ENCODE measurements at places on chromosomes 5 and 9. TPM values are rescaled to one million over a fixed set of nuclear protein-coding genes. Genes with fewer than 3 reads are reported as not detected.

The CDX1 gene
- total RNA-seq: 0.22 TPM

The LURAP1L gene
- total RNA-seq: not detected

The GABBR2 gene
- 0.94 TPM for total RNA-seq

The SOHLH1 gene
- not detected for total RNA-seq

The PCDHGB6 gene
- total RNA-seq: 6.0 TPM

The PCDHA5 gene
- total RNA-seq: 0.39 TPM

The PCDHB6 gene
- total RNA-seq: not detected

The TRIM14 gene
- total RNA-seq: 14.7 TPM

The GLT6D1 gene
- not detected for total RNA-seq

The MEGF9 gene
- total RNA-seq: 0.94 TPM

GRCh38 chr9:69785757-69786156 lies 25.9 kb upstream of the PTAR1 start:
- no peak overlapping the region for H3K27ac ChIP-seq
- no peak overlapping the region for H3K4me3 ChIP-seq

- H3K27me3 ChIP-seq: no peaks in the 10 kb centered on the region
- H3K4me1 ChIP-seq: peaks cover 3% of the 10 kb centered on the region
- H3K4me3 ChIP-seq: no peak overlapping the region
- no peak overlapping the region for H3K27ac ChIP-seq
These were observed 29.2 kb upstream of the GTF2H2C start for GRCh38 chr5:69530561-69531405.

GRCh38 chr5:125574491-125575044 lies 828.1 kb upstream of the ZNF608 start:
- no peaks in the 10 kb centered on the region for H3K27me3 ChIP-seq
- H3K4me1 ChIP-seq: no peaks in the 10 kb centered on the region
- no peak overlapping the region for H3K27ac ChIP-seq
- peaks cover 12% of the 10 kb centered on the region for H3K36me3 ChIP-seq

DNA sequence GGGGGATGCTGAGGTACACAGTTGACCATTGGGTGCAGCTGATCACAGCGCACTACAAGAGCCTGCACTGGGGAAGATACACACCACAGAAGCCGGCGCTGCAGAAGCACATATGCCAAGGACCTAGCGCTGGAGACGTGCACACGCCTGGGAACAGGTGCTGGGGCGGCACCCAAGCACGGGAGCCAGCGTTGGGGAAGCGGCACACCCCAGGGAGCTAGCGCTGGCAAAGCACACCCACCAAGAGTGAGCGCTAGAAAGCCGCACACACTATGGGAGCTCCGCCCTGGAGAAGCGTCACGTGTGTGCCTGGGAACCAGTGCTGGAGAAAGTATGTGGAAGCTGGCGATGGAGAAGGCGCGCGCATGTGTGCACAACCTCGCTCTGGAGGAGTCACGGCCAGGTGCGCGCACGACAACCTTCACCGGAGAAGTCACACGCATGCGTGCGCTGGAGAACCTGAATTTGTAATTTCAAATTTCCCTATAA lies 4.5 kb downstream of the FANCC start:
- DNase-seq: peak; percentile 77
- H3K27ac ChIP-seq: no peak overlapping the region
- no peaks in the 10 kb centered on the region for H3K27me3 ChIP-seq
- H3K36me3 ChIP-seq: no peaks in the 10 kb centered on the region
- H3K4me3 ChIP-seq: peak overlapping the region; percentile 68

DNA sequence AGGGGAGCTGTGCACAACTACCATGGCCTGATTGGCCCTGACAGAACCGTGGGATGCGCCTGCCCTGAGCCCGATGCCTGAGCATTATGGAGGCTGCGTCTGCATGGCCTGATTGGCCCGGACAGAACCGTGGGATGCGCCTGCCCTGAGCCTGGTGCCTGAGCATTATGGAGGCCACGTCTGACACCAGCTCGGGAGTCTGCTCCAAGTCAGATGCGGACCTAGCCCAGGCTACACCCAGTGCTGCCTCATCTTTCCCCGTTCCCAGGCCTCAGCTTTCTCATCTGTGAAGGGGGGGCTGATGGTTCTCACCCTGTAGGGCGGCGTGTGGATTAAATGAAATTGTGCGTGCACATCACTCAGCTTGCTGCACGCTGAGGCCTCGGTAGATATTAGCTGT lies 7.3 kb downstream of the CEP72 start:
- no peak for DNase-seq
- H3K4me1 ChIP-seq: no peaks in the 10 kb centered on the region
- peaks cover 40% of the 10 kb centered on the region for H3K36me3 ChIP-seq
- H3K27ac ChIP-seq: no peak overlapping the region
- H3K27me3 ChIP-seq: no peaks in the 10 kb centered on the region

GRCh38 chr5:144473650-144474049 lies 303.0 kb downstream of the KCTD16 start:
- no peaks in the 10 kb centered on the region for H3K4me1 ChIP-seq
- H3K4me3 ChIP-seq: no peak overlapping the region
- no peaks in the 10 kb centered on the region for H3K27me3 ChIP-seq
- DNase-seq: no peak
- no peak overlapping the region for H3K27ac ChIP-seq

- H3K27ac ChIP-seq: no peak overlapping the region
- DNase-seq: no peak
- H3K4me3 ChIP-seq: no peak overlapping the region
- H3K4me1 ChIP-seq: no peaks in the 10 kb centered on the region
- H3K27me3 ChIP-seq: no peaks in the 10 kb centered on the region
These were observed 100.7 kb downstream of the SH3TC2 start for GRCh38 chr5:148962200-148962550.

GRCh38 chr5:139657363-139658321 lies 9.5 kb downstream of the CXXC5 start:
- peaks cover 42% of the 10 kb centered on the region for H3K4me1 ChIP-seq
- no peaks in the 10 kb centered on the region for H3K36me3 ChIP-seq
- no peak overlapping the region for H3K4me3 ChIP-seq

- no peaks in the 10 kb centered on the region for H3K4me1 ChIP-seq
- H3K4me3 ChIP-seq: no peak overlapping the region
- no peaks in the 10 kb centered on the region for H3K27me3 ChIP-seq
- H3K36me3 ChIP-seq: no peaks in the 10 kb centered on the region
- no peak for DNase-seq
- H3K27ac ChIP-seq: no peak overlapping the region
These were observed 11.4 kb upstream of the TSC1 start for GRCh38 chr9:132955768-132956167.

- H3K36me3 ChIP-seq: no peaks in the 10 kb centered on the region
- H3K4me1 ChIP-seq: no peaks in the 10 kb centered on the region
- DNase-seq: no peak
- H3K27ac ChIP-seq: no peak overlapping the region
These were observed 17.3 kb downstream of the CTXN3 start for GRCh38 chr5:127666043-127666716.

GRCh38 chr5:140546851-140547507 lies 483 bp upstream of the EIF4EBP3 start:
- peak overlapping the region; percentile 79 for H3K4me3 ChIP-seq
- H3K36me3 ChIP-seq: peaks cover 67% of the 10 kb centered on the region
- DNase-seq: no peak
- no peaks in the 10 kb centered on the region for H3K27me3 ChIP-seq

DNA sequence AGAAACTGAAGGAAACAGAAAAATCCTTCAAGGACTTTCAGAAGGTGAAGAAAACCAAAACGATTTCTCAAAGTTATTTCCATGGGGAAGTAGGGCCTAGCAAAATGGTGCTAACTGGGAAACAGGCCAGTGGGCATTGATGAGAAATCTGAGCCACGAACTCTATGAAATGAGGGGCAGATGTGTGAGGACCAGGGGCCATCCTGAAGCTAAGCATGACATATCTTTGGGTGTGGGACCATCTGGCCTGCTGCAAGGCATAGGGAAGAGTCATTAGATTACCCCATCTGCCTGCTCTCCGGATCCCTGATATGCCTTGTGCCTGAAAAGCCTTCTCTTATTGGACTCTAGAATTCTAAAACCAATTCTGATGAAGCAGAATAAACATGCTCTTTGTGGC lies 143.8 kb downstream of the PALM2AKAP2 start:
- H3K36me3 ChIP-seq: no peaks in the 10 kb centered on the region
- no peak overlapping the region for H3K4me3 ChIP-seq
- peaks cover 4% of the 10 kb centered on the region for H3K4me1 ChIP-seq
- no peak overlapping the region for H3K27ac ChIP-seq
- H3K27me3 ChIP-seq: no peaks in the 10 kb centered on the region
- DNase-seq: no peak

DNA sequence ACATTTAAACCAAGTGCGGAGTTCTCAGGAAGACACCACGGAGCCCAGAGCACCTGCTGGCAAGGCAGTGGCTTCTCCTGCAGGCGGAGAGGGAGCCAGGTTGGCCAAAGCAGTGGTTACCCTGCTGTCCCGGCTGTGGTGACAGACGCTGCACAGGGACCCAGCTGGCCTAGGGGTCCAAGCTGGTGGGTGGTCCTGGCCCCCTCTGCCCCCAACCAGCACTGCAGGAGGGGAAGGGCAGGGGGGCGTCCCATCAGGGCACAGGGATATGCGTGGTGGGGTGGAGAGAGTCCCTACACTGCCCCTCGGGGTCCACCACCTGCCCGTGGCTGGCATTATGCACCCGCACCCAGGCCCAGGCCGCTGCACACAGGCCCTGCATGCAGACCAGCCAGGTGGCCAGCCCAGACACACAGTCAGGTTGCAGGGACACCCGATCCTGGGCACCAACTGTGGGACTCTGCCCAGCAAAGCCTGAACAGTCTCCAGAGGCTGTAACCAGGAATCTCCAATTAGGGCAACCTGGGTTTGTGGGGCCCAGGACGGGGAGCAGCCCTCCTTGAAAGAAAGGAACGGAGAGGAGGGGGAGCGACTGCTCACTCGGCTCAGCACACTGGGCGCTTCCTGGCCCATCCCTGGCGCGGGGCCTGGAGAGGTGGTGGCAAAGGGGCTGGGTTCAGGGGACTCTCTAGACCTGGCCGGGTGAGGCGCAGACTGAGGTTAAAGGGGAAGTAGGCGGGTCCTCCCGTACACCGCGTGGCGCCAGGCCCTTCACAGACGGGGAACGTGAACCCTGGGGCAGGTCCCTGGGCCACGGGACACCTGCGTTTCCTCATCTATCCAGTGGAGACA lies 46.3 kb downstream of the NACC2 start:
- no peaks in the 10 kb centered on the region for H3K27me3 ChIP-seq
- no peaks in the 10 kb centered on the region for H3K4me1 ChIP-seq
- no peak overlapping the region for H3K27ac ChIP-seq
- peak overlapping the region; percentile 17 for H3K4me3 ChIP-seq
- DNase-seq: no peak
- H3K36me3 ChIP-seq: no peaks in the 10 kb centered on the region

DNA sequence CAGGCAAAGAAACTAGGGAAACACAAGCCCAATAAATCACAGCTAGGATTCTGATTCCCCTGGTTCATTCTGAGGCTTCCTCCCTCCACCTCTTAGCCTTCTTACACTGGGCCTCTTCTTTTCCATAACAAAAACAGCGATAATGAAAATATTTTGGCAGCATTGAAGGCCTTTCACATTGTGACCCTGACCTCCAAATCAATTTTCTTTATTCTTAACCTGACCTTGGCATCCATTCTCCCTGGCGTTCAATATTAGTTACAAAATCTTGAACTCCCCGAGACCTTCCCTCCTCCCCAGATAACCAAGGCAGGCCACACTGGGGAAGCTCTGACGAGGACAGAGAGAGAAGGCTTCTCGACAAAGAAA lies 399.9 kb downstream of the ZSWIM6 start:
- no peaks in the 10 kb centered on the region for H3K36me3 ChIP-seq
- no peak overlapping the region for H3K4me3 ChIP-seq
- no peaks in the 10 kb centered on the region for H3K27me3 ChIP-seq
- H3K27ac ChIP-seq: no peak overlapping the region

- peak; percentile 56 for DNase-seq
- H3K4me3 ChIP-seq: no peak overlapping the region
- peaks cover 5% of the 10 kb centered on the region for H3K36me3 ChIP-seq
- no peak overlapping the region for H3K27ac ChIP-seq
- no peaks in the 10 kb centered on the region for H3K27me3 ChIP-seq
These were observed 49.6 kb upstream of the ADAMTS19 start for GRCh38 chr5:129410488-129410887.

- no peaks in the 10 kb centered on the region for H3K27me3 ChIP-seq
- H3K4me3 ChIP-seq: no peak overlapping the region
- no peak for DNase-seq
- no peak overlapping the region for H3K27ac ChIP-seq
These were observed 14.0 kb upstream of the TRIM14 start for GRCh38 chr9:98132806-98133631.

- no peaks in the 10 kb centered on the region for H3K4me1 ChIP-seq
- no peaks in the 10 kb centered on the region for H3K36me3 ChIP-seq
- no peak overlapping the region for H3K27ac ChIP-seq
- H3K27me3 ChIP-seq: no peaks in the 10 kb centered on the region
- no peak for DNase-seq
These were observed 420.8 kb downstream of the MTRR start for GRCh38 chr5:8289779-8290178.

DNA sequence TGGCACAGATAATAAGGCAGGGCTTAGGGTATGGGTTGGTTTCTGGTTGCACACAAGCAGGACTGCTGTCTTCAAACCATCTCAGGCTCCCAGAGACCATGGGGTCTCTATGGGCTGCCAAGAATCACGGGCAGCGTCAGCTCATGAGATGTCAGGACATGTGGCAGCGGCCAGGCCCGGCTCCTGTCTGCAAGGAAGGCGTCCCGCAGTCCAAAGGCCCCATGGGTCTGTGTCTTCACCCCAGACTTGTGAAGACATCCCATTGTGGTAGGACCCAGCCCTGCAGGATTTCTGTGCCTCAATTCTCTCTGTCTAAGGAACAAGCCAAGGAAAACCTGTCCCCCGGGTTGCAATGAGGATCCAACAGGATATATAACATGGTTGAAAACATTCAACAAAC lies 32.6 kb downstream of the IPPK start:
- H3K27ac ChIP-seq: no peak overlapping the region
- H3K27me3 ChIP-seq: no peaks in the 10 kb centered on the region
- no peak overlapping the region for H3K4me3 ChIP-seq

GRCh38 chr9:10268531-10269485 lies 344.0 kb downstream of the PTPRD start:
- H3K27me3 ChIP-seq: no peaks in the 10 kb centered on the region
- peaks cover 9% of the 10 kb centered on the region for H3K36me3 ChIP-seq
- no peak overlapping the region for H3K4me3 ChIP-seq
- H3K27ac ChIP-seq: no peak overlapping the region
- peak; percentile 68 for DNase-seq
- no peaks in the 10 kb centered on the region for H3K4me1 ChIP-seq

DNA sequence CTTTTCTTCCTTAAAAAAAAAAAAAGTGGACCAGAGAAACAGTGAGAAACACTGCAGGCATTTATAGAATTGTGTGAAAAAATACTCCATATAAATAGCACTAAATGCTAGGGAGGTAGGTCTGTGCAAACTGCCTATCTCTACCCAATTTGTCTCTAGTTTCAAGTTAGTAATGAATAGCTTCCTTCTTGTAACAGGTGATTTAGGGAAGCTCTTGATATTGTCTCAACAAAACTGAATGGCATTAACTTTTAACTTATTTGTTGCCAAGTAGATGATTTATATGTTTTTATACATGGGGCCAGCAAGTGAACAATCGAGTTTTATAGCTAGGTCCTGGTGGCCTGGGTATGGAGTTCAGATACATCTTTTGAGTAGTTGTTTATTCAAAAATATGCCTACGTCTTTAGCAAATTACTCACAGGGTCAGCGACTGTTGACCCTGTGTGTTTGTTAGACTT lies 283.6 kb downstream of the NR3C1 start:
- no peak for DNase-seq
- no peak overlapping the region for H3K27ac ChIP-seq
- peaks cover 9% of the 10 kb centered on the region for H3K4me1 ChIP-seq
- peaks cover 14% of the 10 kb centered on the region for H3K36me3 ChIP-seq
- no peaks in the 10 kb centered on the region for H3K27me3 ChIP-seq
- H3K4me3 ChIP-seq: no peak overlapping the region

- no peaks in the 10 kb centered on the region for H3K27me3 ChIP-seq
- no peak overlapping the region for H3K27ac ChIP-seq
- no peak for DNase-seq
- H3K4me3 ChIP-seq: no peak overlapping the region
- H3K4me1 ChIP-seq: no peaks in the 10 kb centered on the region
These were observed 235.6 kb downstream of the SPOCK1 start for GRCh38 chr5:137263371-137264005.

Measured in H9 (cell line).